Iris pigment epithelial cell (primary cell): ENCODE measurements at places on chromosomes 2 and 18.
A peak's percentile ranks its signal among the peaks of the same experiment; 100 is the strongest.

DNA sequence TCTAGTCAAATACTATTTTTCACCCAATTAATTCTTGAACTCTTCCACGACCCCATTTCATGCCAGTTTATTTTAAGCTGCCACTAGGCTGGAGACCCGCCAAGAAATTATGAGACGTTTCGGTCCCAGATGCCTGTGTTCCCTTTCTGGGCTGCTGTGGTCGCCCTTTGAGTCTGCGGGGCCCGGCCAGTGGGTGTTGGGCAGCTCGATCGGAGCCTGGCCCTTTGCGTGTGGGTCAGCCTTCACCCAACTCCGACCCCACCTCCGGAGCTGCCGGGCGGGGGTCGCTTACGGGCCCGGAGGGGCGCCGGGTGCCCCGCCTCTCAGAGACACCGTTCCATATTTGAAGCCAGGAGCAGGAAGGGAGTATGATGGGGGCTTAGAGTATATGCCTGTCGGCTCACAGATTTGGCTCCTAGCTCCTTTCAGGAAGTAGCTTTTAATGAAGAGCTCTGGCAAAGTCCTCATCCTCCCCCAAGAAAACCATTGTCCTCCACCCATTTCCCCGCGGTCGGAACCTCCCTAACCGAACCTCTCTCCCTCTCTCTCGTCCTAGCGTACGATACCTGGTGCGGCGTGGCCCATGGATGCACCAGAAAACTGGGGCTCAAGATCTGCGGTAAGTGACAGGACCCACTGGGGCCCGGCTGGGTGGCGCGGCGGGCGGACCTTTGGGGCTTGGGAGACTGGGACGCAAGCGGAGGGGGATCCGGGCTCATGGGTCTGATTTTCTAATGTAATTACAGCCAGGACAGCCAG, 5.0 kb downstream of the GAD1 start:
- DNase-seq: no peak

- peak; percentile 78 for DNase-seq
These were observed 77.1 kb upstream of the COL3A1 start for GRCh38 chr2:188897096-188897495.

DNA sequence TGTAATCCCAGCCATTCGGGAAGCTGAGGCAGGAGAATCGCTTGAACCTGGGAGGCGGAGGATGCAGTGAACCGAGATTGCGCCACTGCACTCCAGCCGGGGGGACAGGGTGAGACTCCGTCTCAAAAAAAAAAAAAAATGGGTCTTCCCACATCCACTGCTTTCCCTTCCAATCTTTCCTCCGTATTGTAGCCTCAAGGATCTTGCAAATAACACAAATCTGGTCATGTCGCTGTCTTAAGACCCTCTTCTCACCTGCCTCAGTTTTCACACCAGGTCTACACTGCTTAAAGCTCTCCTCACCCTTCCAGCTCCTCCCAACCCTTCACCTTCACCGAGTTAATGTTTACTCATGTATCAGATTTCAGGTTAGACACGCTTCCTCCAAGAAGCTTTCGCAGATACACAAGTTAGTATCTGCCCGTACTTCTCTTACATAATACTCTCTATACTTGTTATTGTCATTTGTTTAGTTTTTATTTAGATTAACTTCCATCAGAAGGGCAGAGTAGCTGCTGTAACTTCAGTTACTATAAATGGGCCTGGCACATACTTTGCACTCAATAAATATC, 1.5 kb downstream of the IER3IP1 start:
- peak; percentile 51 for DNase-seq

DNA sequence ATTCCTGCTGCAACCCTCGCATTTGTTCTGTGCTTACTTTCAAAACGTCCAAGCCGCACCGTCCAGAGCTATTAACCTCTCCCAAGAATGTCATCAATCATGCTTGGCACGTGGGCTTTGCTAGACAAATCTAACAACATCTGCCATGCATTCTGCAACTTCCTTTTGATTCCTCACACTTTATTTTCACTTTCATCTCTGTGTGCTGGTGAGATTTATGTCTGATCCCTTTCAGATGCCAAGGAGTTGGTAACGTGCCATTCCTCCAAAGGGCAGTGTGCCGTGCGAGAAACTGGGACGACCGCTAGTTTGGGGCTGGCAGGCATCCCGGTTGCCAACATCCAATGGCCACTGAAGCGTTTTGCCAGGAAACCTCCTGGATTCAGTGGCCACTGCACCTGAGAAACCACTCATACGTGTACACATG, 230.0 kb upstream of the PARD3B start:
- DNase-seq: peak; percentile 40

DNA sequence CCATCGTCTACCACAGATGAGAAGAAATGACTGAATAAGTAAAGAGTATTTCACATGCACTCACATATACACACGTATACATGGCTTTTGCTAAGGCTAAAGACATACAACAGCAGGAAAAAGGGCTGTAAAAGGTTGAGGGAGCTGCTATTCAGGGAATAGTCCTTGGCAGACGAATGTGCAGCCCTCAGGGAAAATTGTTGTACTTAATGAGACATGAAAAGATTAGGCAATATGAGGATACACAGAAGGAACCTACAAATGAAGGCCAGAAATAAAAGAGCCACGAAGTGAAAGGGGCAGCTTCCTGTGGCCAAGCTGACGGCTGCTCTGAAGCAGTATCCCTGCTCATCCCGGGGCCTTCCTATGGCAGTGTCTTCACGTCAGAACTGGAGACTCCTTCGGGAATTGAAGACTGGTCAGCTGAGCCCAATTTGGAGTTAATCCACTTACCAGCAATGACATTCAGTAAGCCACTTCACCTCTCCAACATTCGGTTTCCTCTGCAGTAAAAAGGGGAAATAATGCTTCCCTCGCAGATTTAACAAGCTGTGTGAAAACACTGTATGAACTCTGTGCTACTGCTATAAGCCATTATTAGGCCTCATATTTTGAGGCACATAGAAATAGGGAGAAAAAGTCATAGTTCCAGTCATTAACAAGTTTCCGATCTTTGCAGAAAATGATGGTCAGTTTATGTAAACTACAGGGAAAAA, 221.8 kb downstream of the STK39 start:
- DNase-seq: no peak
